ENCODE measurements at places on chromosomes 11 and 22. TPM values are rescaled to one million over a fixed set of nuclear protein-coding genes. Genes with fewer than 3 reads are reported as not detected.

Gene ABCG4
- total RNA-seq, result 0.15 TPM

DNA sequence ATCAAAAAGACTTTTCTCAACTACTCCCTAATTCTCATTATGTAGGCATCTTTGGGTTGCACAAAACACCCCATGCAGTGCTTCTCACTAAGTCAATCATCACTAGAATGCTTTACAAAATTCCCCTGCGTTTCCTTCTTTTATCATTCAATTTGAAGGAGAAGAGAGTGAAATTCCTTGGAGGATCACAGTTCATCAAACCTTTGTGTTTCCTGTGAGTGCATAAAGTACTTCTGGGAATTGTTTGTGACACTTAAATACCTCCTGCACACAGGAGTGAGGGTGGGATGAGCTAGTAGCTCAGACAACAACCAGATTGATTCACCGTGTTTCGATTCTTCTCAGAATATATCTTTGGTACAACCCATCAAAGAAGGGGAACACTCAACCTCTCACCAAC is 3.7 kb upstream of the OR5AR1 start:
- no peak for DNase-seq
- H3K27me3 ChIP-seq, result no peaks in the 10 kb centered on the region
- no peaks in the 10 kb centered on the region for H3K4me1 ChIP-seq
- H3K27ac ChIP-seq, result no peak overlapping the region

DNA sequence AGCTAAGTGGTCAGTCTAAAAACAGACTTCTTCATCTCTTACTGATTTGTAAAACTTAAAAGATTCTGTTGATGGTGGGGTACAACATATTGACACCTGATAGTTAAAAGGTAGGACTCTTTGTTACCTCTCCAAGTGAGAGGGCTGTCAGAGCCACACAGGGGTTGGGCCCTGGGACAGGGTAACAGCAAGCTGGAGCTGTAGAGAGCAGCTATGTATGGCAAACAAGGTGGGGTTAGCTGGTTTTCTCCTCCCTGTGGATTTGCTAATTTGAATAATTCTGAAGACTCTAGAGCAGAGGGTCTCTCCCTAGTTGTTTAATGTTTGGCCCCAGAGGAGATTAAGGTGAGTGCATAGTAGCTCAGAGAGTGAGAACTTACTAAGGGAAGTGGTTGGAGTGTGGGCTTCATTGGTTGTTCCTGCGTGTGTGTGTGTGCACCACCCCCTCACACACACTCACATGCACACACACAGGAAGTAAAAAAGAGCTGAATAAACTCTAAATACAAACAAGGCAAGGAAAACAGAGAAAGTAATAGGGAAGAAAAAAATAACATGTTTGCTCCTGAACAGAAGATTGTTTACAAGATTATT is 9.2 kb upstream of the GAS2 start:
- peak; percentile 26 for DNase-seq
- peaks cover 2% of the 10 kb centered on the region for H3K27me3 ChIP-seq
- peak overlapping the region; percentile 71 for H3K27ac ChIP-seq
- H3K36me3 ChIP-seq, result no peaks in the 10 kb centered on the region
- H3K4me1 ChIP-seq, result peaks cover 19% of the 10 kb centered on the region
- H3K4me3 ChIP-seq, result no peak overlapping the region

DNA sequence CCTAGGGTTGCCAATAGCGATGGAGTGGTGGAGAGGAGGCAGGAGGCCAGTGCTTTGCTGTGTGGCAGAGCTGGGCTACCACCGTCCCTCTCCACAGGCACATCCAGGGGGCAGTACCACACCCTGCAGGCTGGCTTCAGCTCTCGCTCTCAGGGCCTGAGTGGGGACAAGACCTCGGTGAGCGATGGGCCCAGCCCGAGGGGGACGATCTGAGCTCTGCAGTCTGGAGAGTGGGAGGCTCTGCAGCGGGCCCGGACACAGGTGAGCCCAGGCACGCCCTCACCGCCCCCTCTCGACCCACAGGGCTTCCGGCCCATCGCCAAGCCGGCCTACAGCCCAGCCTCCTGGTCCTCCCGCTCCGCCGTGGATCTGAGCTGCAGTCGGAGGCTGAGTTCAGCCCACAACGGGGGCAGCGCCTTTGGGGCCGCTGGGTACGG is 2.5 kb downstream of the PKP3 start:
- H3K36me3 ChIP-seq, result no peaks in the 10 kb centered on the region
- DNase-seq, result no peak

DNA sequence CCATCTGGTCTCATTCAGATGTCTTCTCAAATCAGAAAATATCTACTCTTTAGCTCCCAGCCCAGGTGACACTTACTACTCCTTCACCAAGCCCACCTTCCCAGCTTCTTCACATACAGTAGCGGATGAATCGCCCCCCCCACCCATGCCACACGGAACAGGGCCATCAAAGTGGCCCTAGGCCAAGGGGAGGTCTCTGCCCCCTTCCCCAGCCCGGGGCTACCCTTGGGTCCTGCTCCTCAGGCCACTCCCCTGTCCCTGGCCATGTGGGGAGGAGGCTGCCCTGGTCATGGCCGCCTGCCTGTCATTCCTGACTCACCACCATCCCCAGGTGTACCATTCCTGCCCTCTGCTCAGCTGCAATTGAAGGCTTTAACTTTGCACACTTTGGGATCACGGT is 142.8 kb downstream of the NECTIN1 start:
- H3K4me3 ChIP-seq, result no peak overlapping the region
- DNase-seq, result no peak
- H3K27ac ChIP-seq, result no peak overlapping the region
- peaks cover 16% of the 10 kb centered on the region for H3K4me1 ChIP-seq

- H3K4me1 ChIP-seq, result peaks cover 23% of the 10 kb centered on the region
- H3K4me3 ChIP-seq, result peak overlapping the region; percentile 83
- no peaks in the 10 kb centered on the region for H3K27me3 ChIP-seq
- peak overlapping the region; percentile 100 for H3K27ac ChIP-seq
- peaks cover 5% of the 10 kb centered on the region for H3K36me3 ChIP-seq
Measured at GRCh38 chr22:21000987-21001600, 824 bp downstream of the THAP7 start.

DNA sequence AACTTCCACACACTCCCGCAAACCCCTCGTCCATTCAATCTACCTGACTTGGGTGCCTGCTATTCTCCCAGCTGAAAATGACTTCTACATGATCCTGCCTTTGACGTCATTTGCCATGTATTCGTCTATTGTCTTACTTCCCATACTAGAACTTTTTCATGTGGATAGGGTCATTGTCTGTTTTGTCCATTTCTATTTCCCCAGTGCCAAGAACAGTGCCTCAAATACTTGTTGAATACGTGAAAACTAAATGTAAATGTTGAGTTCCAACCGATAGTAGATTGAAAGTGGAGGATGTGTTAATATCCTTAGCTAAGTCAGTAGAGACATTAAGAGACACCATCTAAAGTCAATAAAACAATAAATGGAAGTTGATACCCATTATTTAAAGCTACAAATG is 935 bp downstream of the TRIM68 start:
- peaks cover 13% of the 10 kb centered on the region for H3K36me3 ChIP-seq
- no peak for DNase-seq
- peak overlapping the region; percentile 91 for H3K4me3 ChIP-seq
- H3K27me3 ChIP-seq, result no peaks in the 10 kb centered on the region
- peaks cover 37% of the 10 kb centered on the region for H3K4me1 ChIP-seq
